Left ventricle myocardium inferior (tissue), 1 donor: ENCODE measurements at places on chromosomes 12 and 14.

DNA sequence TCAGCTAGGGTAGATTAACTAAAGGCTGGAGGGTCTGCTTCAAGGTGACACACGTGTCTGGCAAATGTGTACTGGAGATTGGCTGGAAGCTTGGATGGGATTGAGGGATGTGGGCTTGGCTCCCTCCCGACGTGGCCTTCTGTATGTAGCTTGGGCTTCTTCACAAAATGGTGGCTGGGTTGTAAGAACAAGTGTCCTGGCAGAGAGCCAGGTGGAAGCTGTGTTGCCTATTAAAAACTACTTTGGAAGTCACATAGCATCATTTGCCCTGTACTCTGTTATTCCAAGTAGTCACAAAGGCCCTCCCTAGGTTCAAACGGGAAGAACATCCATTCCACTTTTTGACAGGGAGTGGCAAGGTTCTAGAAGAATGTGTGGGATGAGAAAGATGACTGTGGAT, 174.1 kb upstream of the PRICKLE1 start:
- DNase-seq: no peak

DNA sequence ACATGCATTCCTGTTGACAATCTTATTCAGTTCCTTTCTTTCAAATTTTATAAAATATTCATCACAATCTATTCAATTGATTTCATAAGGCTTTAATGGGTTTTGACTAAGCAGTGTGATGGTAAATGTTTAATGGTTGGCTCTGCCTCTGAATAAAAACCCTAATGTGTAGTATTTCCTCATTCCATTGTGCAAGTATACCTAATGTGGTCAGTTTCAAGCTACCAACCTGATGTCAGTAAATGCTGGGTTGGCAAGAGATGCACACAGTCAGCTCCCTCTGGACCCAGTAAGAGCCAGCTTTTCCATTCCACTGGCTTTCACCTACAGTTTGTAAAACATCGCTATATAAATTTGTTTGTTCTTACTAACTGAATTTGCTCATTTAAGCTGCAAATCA, 53.9 kb downstream of the METTL25 start:
- DNase-seq: no peak

DNA sequence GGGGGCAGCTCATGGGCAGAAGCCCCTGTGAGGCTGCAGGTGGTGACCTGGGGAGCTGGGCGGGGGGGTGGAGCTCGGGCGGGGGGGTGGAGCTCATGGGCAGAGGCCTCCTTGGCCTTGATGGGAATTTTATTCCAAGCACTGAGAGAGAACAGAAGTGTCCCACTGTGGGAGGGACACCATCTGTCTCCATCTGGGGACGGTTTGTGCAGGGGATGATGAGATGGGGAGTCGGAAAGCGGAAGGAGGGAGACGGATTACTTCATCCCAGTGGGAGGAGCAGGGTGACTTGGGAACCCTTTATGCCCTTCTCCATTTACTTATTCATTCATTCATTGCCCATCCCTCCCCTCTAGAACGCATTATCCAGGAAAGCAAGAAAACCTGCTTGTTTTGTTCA, 304.7 kb downstream of the ADGRD1 start:
- no peak for DNase-seq

- no peak for DNase-seq
These were observed 617 bp upstream of the MGP start for GRCh38 chr12:14886271-14886670.

DNA sequence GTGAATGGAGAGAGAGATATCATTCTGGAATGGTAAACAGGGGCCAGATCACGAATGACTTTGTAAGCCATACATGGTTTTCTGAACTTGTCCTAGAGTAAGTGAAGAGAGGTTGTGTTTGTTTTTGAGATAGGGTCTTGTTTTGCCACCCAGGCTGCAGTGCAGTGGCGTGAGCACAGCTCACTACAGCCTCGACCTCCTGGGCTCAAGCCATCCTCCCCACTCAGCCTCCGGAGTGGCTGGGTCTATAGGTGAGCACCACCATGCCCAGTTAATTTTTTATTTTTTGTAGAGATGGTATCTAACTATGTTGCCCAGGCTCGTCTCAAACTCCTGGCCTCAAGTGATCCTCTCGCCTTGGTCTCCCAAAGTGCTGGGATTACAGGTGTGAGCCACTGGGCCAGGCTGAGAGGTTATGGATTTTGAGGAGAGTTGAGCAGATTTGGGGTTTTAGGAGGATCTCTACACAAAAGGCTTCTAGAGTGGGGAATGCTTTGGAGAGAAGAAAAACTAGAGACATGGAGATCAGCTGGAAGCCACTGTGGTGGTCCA, 19.7 kb upstream of the GPRC5A start:
- DNase-seq: no peak

DNA sequence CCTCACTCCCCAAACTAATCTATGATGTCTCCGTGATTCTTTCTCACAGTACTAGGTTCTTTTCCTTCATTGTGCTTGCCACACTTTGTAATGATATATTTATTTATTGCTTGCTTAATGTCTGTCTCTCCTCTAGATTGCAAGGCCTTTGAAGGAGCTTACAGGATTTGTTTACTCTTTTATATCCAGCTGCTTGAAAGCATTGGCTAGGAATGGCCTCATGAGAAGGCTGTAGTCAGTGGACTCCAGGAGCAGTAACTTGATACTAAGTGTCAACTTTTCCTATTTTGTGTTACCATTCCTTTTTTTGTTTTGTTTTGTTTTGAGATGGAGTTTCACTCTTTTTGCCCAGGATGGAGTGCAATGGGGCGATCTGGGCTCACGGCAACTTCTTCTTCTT, 7.3 kb upstream of the FAM234B start:
- no peak for DNase-seq

DNA sequence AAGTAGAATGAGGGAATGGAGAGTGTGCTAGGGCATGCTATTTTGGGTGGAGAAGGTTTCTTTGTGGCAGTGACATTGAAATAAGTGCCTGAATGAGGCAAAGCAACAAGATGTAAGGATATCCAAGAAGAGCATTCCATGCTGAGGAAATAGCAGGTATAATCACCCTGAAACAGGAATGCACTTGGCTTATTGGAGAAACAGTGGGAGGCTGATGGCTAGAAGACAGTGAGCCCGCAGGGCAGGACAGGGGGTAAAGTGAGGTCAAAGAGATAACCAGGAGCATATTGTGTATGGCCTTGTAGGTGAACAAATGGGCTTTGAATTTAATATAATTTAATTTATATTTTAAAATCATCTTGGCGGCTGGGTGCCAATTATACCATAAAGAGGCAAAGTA, 877.0 kb downstream of the DIO2 start:
- DNase-seq: no peak

- no peak for DNase-seq
These were observed 1.3 kb upstream of the RPGRIP1 start for GRCh38 chr14:21278632-21279031.

DNA sequence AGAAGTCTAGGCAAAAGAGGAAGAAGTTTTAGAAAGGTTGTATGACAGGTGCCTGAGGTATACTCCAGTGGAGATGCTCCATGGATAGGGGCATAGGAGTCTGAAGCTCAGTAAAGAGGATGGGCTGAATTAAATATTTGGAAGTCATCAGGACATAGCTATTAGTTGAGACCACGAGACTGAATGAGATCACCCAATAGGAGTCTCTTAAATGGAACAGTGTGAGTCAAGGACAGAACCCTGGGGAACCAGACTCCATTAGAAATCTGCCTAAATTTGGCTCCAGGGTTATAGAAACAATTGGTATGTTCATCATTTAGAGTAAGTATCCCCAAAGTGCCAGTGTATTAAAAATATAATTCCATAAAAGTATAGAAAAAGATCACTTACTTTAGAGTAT, 172.6 kb downstream of the PRKCH start:
- DNase-seq: no peak

DNA sequence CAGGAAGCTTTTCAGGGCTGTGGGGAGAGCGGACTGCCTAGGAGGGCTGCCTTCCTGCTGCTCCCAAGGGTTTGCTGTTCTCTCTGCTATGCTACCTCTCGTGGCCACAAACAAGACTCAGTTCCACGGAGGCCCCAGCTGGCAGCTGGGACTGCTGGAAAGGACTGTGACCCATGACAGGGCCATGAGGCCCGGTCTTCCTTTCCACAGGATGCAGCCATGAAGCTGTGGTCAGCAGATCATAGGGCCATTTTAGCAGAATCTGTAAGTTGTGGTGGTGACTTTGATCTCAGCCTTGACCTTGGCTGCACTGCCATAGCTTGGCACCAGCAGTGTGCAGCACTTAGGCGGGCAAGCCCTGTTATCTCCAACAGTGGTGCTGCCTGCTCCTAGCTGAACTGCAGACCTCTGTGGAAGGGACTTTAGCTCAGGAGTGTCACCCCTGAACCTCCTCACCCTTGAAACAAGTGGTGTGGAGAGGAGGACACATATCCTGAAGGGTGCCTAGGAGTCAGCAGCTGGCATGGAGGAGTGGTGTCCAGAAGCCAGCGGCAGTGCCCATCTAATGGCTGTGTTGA, 12.3 kb downstream of the KRT80 start:
- DNase-seq: no peak

- no peak for DNase-seq
These were observed 19.1 kb upstream of the CEP170B start for GRCh38 chr14:104845834-104846441.

DNA sequence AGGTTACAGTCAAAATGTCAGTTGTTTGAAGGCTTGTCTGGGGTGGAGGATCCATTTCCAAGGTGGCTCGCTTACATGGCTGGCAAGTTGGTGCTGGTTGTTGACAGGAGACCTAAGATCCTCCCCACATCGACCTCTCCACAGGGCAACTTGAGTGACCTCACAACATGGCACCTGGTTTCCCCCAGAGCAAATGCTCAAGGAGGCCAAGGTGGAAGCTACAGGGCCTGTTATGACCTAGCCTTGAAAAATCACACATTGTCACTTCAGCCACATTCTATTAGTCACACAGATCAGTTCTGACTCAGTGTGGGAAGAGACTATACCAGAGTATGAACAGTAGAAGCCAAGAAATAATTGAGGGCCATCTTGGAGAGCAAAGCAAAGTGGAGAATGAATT, 11.3 kb upstream of the GNG2 start:
- DNase-seq: no peak

DNA sequence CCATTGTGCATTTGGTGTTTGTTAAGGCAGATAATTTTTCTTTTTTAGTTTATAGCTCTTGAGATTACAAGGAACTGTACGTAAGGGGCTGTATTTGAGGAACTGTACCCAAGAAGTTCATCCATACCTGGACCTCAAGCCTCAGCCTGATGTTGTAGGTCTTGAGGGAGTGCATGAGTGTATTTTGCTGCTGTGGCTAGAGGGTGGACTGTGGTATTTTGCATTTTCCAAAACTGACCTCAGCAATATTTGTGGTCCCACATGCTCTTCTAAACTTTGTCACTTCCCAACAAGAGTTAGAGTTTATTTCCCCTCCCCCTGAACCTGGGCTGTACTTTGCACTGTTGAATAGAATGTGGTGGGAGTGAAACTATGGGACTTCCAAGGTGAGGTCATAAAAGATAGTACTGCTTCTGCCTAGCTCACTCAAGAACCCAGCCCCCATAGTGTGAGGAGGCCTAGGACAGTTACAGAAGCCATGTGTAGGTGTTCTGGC, 42.2 kb upstream of the FBXO33 start:
- DNase-seq: no peak

DNA sequence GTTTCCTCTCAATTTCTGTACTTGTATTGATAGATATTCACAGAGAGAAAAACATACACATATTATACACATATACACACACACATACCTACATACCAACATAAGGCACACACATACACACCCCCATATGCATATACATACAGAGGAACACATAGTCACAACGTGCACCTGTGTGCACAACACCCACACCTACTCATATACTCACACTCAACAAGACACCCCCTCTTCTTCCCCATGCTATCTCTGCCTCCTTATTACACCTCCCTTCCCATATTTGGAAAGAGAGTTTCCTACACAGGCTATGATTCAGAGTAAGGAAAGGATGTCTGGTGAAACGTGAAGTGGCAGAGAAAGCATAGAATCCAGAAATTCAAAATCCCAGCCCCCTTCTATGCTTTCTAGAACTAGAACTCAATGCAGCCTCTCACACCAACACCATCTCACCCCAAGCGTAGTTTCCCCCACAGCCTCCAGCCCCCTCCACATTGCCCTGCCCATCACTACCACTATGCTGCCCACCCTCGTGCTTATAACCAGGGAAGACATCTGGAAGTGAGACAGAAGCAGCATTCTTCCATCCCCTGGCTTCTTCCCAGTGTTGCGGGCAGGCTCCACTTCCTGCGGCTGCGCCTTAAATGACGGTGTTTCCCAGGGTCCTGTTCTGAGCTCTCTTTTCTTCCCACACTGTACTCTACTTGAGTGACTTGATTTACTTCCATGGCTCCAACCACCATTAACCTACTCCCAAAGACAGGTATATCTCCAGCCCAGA, 2.4 kb downstream of the RNASE8 start:
- no peak for DNase-seq

DNA sequence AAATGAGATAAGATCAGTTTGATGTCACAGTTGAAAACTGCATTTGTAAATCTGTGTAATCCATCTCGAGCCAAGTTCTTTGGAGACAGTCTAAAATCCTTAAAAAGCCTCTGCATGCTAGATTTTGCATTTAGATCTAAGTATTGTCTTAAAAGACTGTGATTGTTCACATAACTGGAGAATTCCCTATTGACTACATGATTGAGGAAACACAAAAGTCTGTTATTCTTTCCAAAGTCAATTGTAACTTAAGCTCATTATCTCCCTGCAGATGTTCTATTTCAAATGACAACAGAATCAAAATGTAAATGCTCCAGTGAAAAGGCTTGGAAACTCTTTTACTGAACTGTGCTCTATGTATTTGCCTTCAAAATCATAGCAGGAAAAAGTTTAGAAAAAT, 77.8 kb downstream of the MYF5 start:
- DNase-seq: no peak

DNA sequence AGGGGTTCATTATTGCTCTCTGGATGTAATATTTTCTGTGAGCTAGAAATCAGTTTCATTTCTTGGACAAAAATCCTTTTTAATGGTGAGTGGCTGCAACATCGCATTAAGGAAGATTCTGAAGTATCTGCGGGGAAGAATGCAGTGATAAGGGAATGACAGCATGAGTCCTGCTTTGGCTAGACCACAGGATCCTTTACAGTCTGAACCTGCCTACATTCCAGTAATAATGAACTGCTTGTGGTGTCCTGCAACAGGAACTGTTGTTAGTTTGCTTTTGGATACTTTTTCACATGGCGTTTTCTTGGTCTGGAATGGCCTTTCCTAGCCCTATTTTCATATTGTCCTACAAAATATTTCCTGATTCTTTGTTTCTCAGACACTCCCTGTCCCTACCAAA, 15.7 kb downstream of the MDM2 start:
- no peak for DNase-seq

GRCh38 chr12:47507221-47507620, 198.6 kb downstream of the RPAP3 start:
- no peak for DNase-seq

- DNase-seq: no peak
These were observed 30.1 kb upstream of the LIMA1 start for GRCh38 chr12:50313256-50313931.

- DNase-seq: no peak
These were observed 40.5 kb upstream of the CLMN start for GRCh38 chr14:95359994-95360826.

- DNase-seq: no peak
These were observed 15.5 kb upstream of the TSPAN9 start for GRCh38 chr12:3061501-3062215.
